GM23338 (cell line): ENCODE measurements at places on chromosomes 2 and 18. TPM values are rescaled to one million over a fixed set of nuclear protein-coding genes. Genes with fewer than 3 reads are reported as not detected.

DNA sequence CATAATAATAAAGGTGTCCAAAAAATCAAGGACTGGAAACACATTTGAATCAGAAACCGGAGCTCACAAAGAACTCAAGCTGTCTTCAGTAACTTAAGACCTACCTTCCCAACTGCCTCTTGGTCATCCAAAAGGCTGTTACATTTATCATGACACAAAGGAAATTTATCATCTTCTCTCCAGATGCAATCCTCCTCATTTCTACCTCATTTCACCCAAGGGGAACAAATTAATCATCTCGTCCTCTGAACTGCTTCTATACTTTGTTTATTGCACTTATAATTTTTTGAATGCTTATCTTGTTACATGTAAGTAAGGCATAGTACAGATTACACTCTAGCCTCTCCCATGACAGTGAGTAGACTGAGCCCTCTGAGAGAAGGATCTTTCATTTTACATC, 105.1 kb upstream of the RGPD4 start:
- DNase-seq: no peak

DNA sequence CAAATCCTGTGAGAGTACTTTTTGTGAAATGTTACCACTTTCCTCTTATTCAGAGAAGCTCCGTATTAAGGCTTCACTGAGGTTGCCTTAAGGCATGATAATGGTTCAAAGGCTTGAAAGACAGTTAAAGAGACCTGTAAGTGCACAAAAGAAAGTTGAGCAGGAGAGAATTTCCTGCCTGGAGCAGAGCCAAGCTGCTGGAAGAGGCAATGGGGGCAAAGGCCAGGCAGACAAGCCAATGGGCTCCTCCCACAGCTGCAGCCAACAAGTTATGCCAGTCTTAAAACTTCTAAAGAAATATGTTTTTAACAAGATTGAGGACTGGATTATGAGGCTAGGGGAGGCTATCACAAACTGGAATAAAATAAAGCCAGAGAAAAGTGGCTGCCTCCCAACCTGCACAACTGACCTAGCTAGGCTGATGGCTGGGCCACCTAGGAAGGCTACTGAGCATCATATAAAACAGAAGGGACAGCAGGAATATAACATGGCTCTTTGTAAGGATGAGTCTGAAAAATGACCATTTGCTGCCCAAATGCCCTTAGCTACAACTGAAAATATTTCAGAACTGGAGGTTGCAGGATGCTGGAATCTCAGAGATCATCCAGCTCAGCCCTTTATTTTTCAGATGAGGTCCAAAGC, 2.1 kb downstream of the IL1B start:
- DNase-seq: no peak

- no peak for DNase-seq
Measured at GRCh38 chr2:127597984-127598380, 48.0 kb upstream of the GPR17 start.

DNA sequence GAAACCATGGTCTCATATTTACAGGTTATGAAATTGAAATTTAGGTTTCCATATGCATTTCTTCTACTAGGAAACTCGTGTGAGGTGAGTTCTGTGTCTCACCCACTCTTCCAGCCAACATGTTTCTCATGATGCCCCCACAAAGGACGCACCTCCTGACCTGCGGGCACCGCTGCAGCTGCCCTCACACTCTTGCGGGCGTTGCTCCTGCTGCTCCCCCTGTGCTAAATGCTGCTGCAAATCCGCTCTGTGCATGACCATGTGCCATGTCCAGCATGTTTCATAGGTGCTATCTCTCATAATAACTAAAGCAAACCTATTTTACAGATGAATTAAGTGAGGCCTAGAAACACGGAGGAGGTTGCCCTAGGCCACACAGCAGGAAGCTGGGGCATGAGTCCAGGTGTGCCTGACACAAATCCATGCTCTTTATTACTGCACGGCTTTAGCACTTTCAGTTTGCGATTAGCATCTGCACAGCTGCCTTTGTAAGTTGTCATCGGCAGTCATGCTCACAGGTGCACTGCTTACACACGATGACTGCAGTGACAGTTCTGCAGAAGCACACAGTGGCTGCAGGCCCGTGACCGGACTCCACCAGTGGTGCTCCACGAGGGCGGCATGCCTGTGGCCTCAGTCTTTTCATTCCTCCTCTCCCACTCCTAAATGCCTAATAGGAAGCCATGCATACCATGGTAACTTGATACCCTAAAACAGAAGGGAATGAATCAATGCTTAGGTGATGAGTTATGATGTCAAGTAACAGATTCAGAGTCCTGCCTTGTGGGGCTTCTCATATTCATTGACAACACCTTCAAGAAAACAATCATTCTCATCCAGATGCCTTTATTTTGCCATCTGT, 14.9 kb upstream of the GALR1 start:
- no peak for DNase-seq

The REG3G gene
- polyA plus RNA-seq: not detected in 2 replicates
